ENCODE measurements at places on chromosomes 6 and 20.

- DNase-seq = no peak
Measured at GRCh38 chr6:165615636-165616035, 47.4 kb downstream of the PDE10A start.

DNA sequence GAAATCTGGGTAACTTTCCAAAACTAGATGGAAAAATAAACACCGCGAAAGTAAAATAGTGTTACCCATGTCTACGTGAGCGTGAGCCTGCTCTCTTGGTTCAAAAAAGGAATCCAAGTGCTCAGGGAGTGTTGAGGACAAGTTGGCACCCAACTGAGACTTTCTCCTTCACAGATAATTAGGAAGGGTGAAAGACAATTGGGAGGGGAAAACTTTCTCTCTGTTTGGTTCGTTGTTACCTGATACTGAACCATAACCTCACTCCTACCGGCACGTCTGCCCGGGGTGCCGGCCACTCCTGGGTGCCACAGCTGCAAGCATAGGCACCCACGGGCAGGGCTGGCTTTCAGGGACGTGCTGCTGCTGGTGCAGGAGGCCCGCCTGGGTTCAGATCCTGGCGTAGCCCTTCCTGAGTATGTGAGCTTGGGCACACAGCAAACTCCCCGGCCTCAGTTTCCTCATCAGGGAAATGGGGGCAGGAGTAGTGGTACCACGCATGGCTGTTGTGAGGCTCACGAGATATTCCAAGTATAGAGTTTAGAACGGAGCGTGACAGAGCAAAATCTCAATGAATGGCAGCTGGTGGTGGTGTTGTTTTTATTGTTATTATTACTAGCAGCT, 38.2 kb upstream of the PMEPA1 start:
- DNase-seq = no peak

- no peak for DNase-seq
Measured at GRCh38 chr6:36698871-36699271, 1.2 kb downstream of the RAB44 start.

GRCh38 chr20:41734506-41734945, 116.3 kb upstream of the CHD6 start:
- peak; percentile 3 for DNase-seq

DNA sequence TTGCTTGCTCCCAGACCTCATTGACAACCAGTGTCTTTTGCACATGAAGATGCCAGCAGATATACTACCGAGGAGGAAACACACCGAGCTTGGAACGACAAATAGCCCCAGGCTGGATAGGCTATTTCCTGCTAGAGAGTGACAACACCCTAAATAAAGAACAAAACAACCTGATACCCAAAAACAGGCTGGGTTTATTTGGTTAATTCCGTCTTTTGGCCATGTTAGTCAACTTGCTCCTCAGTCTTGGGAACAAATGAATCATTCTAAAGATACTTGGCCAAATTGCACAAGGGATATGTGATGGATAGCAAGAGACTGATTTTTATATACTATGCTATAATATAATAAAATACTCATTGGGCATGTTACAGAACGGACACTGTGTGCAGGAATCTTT, 11.5 kb upstream of the MUC22 start:
- DNase-seq = no peak

DNA sequence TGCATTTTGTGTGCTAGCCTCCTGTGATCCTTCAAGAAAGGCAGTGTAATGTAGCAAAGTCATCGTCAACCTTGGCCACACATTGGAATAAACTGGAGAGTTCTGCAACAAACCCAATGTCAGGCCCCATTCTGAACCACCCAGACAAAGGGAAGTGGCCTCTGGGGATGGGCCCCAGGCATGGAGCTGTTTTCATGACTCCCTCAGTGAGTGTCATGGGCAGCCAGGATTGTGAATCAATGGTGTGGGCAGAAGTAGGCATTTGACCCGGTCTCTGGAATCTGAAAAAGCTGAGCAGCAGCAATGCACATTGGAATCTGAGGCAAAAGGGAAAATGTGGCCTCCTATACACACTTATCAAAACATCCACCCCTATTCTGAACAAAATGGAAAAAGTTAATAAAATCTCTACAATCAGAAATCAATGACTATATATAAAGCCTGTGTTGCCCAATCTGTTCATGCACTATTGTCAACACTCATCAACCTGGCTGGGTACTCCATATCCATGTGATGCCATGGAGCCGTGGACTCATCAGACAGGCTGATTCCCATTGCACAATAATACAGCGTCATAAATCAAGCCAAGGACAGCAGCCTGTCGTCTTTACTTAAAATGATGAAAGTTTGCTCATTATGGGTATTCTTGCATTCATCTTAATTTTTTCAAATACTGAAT, 134.9 kb upstream of the STMND1 start:
- DNase-seq = no peak

All from CD8-positive, alpha-beta memory T cell (primary cell).